Stimulated activated CD8-positive, alpha-beta memory T cell treated with anti-CD3 and anti-CD28 coated beads, Interleukin-7, amount 100 ng/mL, for 24 hours (primary cell): ENCODE measurements at places on chromosomes 16 and 17.

DNA sequence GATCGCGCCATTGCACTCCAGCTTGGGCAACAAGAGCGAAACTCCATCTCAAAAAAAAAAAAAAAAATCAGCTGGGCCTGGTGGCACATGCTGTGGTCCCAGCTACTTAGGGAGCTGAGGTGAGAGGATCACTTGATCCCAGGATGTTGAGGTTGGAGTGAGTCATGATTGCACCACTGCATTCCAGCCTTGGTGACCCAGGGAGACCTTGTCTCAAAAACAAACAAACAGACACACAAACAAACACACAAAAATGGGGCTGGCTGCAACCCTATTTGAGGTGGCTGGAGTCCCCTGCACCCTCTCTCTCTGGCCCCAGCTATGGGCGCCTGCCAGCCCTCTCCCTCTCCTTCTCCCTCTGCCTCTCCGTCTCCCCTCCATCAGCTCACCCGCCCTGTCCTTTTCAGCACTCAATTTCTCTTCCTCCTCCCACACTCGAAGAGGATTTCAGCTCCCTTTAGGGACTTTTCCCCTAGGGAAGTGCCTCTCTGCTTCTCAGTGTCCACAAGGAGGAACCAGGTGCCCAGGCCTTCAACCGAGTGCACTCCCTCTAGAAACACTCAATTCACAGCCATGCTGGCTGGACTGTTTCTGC lies 17.5 kb upstream of the TFAP4 start:
- DNase-seq: no peak

- no peak for DNase-seq
Measured at GRCh38 chr17:34098699-34099098, 156.4 kb upstream of the CCL2 start.

GRCh38 chr17:63232565-63233310 lies 213.4 kb downstream of the CYB561 start:
- no peak for DNase-seq

DNA sequence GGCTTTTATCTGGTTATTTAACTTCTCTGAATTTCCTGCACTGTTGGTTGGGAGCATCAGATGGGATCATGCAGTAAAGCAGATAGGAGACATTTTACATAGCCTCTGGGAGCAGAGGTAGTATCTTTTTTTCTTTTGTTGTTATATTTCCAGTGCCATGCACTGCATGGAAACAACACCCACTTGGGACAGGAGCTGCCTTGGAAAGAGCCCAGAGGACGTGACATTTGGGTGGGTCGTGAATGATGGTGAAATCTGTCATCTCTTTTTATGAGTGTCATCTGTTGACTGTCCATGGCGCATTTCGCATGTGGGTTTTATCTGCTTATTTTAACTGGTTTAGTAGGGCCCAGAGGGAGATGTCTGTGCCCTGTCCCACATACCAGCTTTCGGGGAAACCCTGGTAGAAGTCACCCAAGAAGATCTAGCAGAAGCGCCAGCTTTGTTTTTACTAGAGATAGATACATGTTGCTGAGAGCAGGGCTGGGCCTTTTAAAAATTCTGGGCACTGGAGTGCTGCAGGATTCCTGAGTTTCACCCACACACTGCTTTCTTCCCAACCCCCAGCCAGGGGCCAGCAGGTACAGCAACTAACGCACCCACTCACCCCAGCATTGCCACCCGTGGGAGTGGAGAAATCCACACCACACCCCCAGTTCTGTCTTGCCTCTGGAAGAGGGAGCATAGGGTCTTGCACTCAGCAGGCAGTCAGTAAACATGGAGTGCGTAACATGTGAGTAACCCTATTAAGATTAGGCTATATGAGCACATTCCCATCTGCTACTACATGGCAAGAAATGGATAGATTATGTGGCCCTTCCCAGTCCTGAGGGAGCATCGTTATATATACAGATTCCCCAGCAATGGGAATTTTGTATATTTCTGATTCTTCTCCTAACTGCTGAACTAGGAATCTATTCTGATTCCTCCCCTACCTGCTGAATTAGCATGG lies 8.4 kb upstream of the TERF2 start:
- no peak for DNase-seq

GRCh38 chr16:59604354-59604753 lies 870.2 kb upstream of the GOT2 start:
- no peak for DNase-seq
